ENCODE measurements at places on chromosomes 4 and X. TPM values are rescaled to one million over a fixed set of nuclear protein-coding genes. Genes with fewer than 3 reads are reported as not detected.

GRCh38 chr4:81845761-81846160 is 374.1 kb upstream of the RASGEF1B start:
- no peaks in the 10 kb centered on the region for H3K27me3 ChIP-seq
- H3K36me3 ChIP-seq = no peaks in the 10 kb centered on the region
- DNase-seq = no peak
- peaks cover 16% of the 10 kb centered on the region for H3K4me1 ChIP-seq
- H3K4me3 ChIP-seq = no peak overlapping the region
- H3K27ac ChIP-seq = peak overlapping the region; percentile 46

- H3K4me3 ChIP-seq = no peak overlapping the region
- no peaks in the 10 kb centered on the region for H3K4me1 ChIP-seq
- H3K36me3 ChIP-seq = no peaks in the 10 kb centered on the region
- no peaks in the 10 kb centered on the region for H3K27me3 ChIP-seq
- no peak overlapping the region for H3K27ac ChIP-seq
Observed at GRCh38 chr4:178414881-178415446, 972.7 kb upstream of the AGA start.

- no peaks in the 10 kb centered on the region for H3K27me3 ChIP-seq
- H3K27ac ChIP-seq = no peak overlapping the region
- no peaks in the 10 kb centered on the region for H3K4me1 ChIP-seq
- H3K36me3 ChIP-seq = no peaks in the 10 kb centered on the region
- H3K4me3 ChIP-seq = no peak overlapping the region
Observed at GRCh38 chr4:105327222-105327621, 146.6 kb downstream of the PPA2 start.

- no peaks in the 10 kb centered on the region for H3K4me1 ChIP-seq
- DNase-seq = no peak
- H3K36me3 ChIP-seq = peaks cover 14% of the 10 kb centered on the region
- H3K4me3 ChIP-seq = no peak overlapping the region
- H3K27me3 ChIP-seq = no peaks in the 10 kb centered on the region
Observed at GRCh38 chr4:105399532-105400161, 74.2 kb downstream of the PPA2 start.

GRCh38 chrX:437661-438390 is 51.1 kb upstream of the PPP2R3B start:
- no peaks in the 10 kb centered on the region for H3K4me1 ChIP-seq
- no peak overlapping the region for H3K27ac ChIP-seq
- peaks cover 29% of the 10 kb centered on the region for H3K27me3 ChIP-seq
- H3K4me3 ChIP-seq = no peak overlapping the region

DNA sequence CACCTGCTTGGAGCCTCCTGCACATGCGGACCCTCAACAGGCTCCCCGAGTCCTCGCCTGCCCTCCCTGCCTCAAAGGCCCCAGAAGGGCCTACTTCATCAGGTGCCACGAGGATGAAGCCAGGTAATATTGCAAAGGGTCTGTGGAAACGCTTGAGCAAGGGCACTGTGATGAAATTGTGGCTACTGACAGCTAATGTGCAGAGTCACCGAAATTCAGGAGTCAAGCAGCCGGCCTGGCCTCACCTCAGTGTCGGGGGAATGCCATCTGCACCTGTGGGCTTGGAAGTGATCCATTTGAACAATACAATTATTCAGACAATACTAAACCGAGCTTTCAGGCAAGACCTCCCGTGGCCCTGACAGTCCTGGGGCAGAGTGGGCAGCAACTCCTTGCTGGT is 3.1 kb upstream of the FGFR3 start:
- peak overlapping the region; percentile 2 for H3K27ac ChIP-seq
- H3K27me3 ChIP-seq = peaks cover 12% of the 10 kb centered on the region
- H3K36me3 ChIP-seq = no peaks in the 10 kb centered on the region
- peaks cover 3% of the 10 kb centered on the region for H3K4me1 ChIP-seq

GRCh38 chrX:45347877-45348276 is 147.2 kb upstream of the DIPK2B start:
- no peaks in the 10 kb centered on the region for H3K4me1 ChIP-seq
- H3K27ac ChIP-seq = no peak overlapping the region
- no peaks in the 10 kb centered on the region for H3K27me3 ChIP-seq
- no peak overlapping the region for H3K4me3 ChIP-seq

- H3K27ac ChIP-seq = peak overlapping the region; percentile 21
- no peaks in the 10 kb centered on the region for H3K36me3 ChIP-seq
- no peaks in the 10 kb centered on the region for H3K27me3 ChIP-seq
- peaks cover 25% of the 10 kb centered on the region for H3K4me1 ChIP-seq
- H3K4me3 ChIP-seq = no peak overlapping the region
Observed at GRCh38 chr4:147760176-147760575, 28.3 kb downstream of the ARHGAP10 start.

GRCh38 chr4:168167714-168168284 is 75.5 kb downstream of the ANXA10 start:
- peaks cover 12% of the 10 kb centered on the region for H3K4me1 ChIP-seq
- H3K27ac ChIP-seq = no peak overlapping the region
- H3K4me3 ChIP-seq = no peak overlapping the region
- DNase-seq = no peak

DNA sequence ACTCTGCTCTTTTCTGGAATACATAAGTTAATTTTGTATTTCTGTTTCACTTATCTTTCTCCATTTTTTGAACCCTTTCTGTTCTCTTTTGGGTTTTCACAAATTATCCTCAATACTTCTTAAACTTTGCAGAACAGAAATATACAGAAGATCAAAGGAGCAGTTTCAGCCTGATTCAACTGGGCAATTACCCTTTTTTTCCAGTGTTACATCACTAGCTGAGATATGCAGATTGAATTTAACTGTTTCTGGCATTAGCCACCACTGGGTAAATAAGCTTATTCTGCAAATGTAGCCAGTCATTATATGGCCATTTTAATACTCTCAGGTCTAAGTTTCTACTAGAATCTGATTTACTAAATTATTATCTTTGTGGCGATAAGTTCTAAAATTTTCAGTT is 66.9 kb upstream of the GRID2 start:
- DNase-seq = no peak
- peaks cover 6% of the 10 kb centered on the region for H3K4me1 ChIP-seq
- no peak overlapping the region for H3K4me3 ChIP-seq
- H3K27ac ChIP-seq = no peak overlapping the region
- no peaks in the 10 kb centered on the region for H3K27me3 ChIP-seq
- peaks cover 2% of the 10 kb centered on the region for H3K36me3 ChIP-seq

DNA sequence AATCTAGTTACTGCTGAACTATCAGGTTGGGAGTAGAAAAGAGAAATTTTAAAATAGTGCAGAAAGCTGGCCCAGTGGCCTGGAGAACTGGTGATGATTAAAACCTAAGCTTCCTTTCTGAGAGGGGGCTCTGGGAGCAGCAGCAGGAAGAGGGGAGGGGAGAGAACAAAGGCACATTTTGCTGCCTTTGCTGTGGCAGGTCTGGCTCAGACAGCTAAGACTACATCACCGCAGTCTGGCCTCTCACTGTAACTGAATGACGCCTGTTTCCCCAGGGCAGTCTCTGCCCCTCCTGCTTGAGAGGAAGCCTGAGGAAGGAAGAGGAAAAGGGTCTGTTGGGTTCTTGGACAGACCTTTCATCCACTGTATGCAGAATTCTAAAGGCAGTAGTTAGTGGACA is 148.5 kb downstream of the FRAS1 start:
- no peak for DNase-seq
- peak overlapping the region; percentile 92 for H3K27ac ChIP-seq
- H3K36me3 ChIP-seq = peaks cover 4% of the 10 kb centered on the region
- no peak overlapping the region for H3K4me3 ChIP-seq
- H3K4me1 ChIP-seq = peaks cover 58% of the 10 kb centered on the region

DNA sequence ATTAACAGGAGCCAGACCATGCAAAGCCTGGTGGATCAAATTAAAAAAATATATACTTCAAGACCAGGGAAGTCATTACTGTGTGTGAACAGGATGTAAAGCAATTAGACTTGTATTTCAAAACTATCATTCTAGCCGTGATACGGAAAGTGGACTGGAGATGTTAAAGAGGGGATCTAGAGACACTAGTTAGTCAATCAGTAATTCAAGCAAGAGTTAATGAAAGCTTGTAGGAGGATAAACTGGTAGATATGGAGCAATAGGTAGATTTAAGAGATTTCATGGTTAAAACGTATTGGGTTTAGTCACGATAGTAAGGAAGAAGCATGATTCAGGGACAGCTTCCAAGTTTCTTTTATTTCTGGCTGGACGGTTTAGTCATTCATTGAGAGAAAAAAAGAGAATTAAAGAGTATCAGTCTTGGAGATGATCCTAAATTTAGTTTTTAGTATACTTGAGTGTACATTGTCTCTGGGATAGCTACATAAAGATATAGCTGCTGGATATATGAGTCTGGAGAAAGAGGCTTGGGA is 3.9 kb downstream of the MAD2L1 start:
- no peak overlapping the region for H3K4me3 ChIP-seq
- peak overlapping the region; percentile 17 for H3K27ac ChIP-seq
- no peaks in the 10 kb centered on the region for H3K27me3 ChIP-seq
- no peak for DNase-seq
- peaks cover 27% of the 10 kb centered on the region for H3K4me1 ChIP-seq

GRCh38 chr4:27358269-27358668 is 497.6 kb downstream of the STIM2 start:
- H3K4me1 ChIP-seq = peaks cover 3% of the 10 kb centered on the region
- no peaks in the 10 kb centered on the region for H3K27me3 ChIP-seq
- no peak overlapping the region for H3K27ac ChIP-seq
- no peak overlapping the region for H3K4me3 ChIP-seq
- no peaks in the 10 kb centered on the region for H3K36me3 ChIP-seq
- no peak for DNase-seq

DNA sequence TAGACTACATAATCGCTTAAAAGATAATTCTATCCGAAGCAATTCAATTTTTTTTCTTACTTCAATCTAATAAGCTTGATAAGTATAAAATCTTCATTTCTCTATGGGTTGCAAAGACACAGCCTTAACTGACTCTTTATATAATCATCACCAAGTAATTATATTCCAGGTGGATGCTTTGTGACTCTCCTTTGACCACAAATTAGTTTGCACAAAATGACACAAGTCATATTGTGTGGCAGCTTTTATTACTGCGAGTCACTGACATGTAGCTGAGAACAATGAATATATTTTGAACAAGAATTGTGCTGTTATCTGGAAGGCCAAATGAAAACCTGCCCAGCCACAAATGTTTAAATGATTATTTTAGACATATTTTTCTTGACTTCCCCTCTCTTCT is 1727.8 kb downstream of the ARAP2 start:
- H3K4me3 ChIP-seq = no peak overlapping the region
- H3K4me1 ChIP-seq = peaks cover 16% of the 10 kb centered on the region
- DNase-seq = no peak
- H3K27me3 ChIP-seq = no peaks in the 10 kb centered on the region

DNA sequence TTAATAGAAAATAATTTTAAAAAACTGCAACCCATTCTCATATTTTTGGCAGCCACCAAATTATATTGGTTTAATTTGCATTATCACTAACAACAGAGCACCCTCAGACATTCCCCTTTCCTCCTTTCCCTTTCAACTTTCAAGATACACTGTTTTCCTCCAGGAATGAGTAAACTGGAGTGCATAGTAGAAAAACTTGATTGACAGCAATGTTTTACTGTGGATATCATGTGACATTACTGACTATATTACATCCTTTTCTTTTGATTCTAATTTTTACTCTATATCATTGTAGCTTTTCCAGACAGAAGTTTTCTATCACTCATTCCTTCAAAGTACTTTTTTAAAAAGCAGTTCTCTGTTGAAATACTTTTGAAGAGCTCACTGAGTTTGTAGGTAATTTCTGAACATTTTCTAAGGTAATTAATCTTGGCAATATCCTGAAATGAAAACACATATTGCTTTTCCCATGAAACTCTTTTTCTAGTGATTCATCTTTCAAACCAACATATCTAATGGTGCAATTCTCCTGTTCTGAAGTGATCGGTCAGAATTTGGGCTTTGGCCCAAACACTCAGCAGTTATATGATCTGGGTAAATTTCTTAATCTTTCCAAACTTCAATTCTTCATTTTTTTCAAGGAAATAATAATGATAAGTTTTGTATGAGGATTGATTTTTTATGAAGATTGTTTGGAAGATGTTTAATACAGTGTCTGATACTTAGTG is 920.4 kb upstream of the EPHA5 start:
- no peaks in the 10 kb centered on the region for H3K36me3 ChIP-seq
- H3K4me3 ChIP-seq = no peak overlapping the region
- H3K27me3 ChIP-seq = no peaks in the 10 kb centered on the region
- no peak overlapping the region for H3K27ac ChIP-seq

- no peak for DNase-seq
- no peak overlapping the region for H3K4me3 ChIP-seq
- peaks cover 3% of the 10 kb centered on the region for H3K27me3 ChIP-seq
- no peak overlapping the region for H3K27ac ChIP-seq
- H3K36me3 ChIP-seq = no peaks in the 10 kb centered on the region
Observed at GRCh38 chr4:16692046-16692445, 206.4 kb downstream of the LDB2 start.

DNA sequence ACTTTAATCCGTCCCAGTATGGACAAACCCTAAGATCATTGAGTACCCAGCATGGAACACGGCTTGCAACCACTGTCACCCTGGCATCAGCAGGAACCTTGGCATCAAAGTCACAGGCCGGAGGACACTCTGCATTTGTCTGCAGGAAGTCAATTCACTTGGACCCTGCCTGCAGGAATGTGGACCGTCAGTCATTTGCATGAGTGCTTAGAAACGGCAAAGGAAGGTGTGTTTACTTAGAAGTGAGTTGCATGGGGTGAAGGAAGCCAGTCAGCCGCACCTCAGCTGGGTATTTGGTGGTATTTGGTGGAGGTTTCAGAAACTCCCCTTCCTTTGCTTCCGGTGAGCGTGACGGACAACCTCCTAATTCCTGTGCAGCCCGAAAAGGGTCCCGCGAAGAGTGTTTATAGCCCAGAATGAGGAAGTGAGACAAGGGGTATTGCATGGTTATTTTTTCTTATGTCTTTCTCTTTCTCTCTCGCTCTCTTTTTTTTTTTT is 15.5 kb downstream of the P2RY8 start:
- H3K27me3 ChIP-seq = peaks cover 2% of the 10 kb centered on the region
- H3K4me1 ChIP-seq = peaks cover 3% of the 10 kb centered on the region
- no peak overlapping the region for H3K27ac ChIP-seq
- no peaks in the 10 kb centered on the region for H3K36me3 ChIP-seq
- H3K4me3 ChIP-seq = no peak overlapping the region

DNA sequence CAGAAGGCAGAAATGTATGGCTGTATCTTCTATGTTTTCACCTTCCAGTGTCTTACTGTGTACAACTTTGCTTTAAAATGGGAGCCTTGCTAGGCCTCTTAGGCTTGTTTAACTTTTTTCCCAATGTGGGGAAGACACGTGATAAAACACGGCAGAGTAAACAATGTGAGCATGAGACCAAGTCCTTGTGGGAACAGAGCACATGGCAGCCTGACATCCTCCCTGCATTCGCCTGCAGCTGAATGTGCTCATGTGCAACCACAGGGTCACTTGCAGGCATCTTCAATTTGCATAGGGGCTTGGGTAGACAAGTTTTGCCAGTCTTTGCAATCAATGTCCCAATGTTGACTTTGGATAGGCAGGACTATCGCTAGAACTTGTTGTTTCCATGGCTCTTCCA is 91.8 kb downstream of the CCNG2 start:
- no peak overlapping the region for H3K4me3 ChIP-seq
- H3K4me1 ChIP-seq = peaks cover 8% of the 10 kb centered on the region
- no peaks in the 10 kb centered on the region for H3K36me3 ChIP-seq
- H3K27ac ChIP-seq = no peak overlapping the region
- DNase-seq = no peak

GRCh38 chr4:129823105-129823504 is 727.2 kb downstream of the C4orf33 start:
- DNase-seq = no peak
- no peaks in the 10 kb centered on the region for H3K27me3 ChIP-seq
- H3K4me3 ChIP-seq = no peak overlapping the region
- peaks cover 2% of the 10 kb centered on the region for H3K4me1 ChIP-seq
- H3K36me3 ChIP-seq = no peaks in the 10 kb centered on the region
- H3K27ac ChIP-seq = no peak overlapping the region

Gene SASH3
- not detected for total RNA-seq

Gene BMPR1B
- 21.1 TPM for total RNA-seq

Gene RS1
- not detected for total RNA-seq

Gene BGN
- 0.98 TPM for total RNA-seq

Gene USP27X
- 7.6 TPM for total RNA-seq

Gene AFF2
- total RNA-seq = 8.4 TPM

Gene LRP2BP
- 0.17 TPM for total RNA-seq

Gene PSAPL1
- total RNA-seq = 0.38 TPM
